ENCODE measurements at places on chromosomes 4 and X.

DNA sequence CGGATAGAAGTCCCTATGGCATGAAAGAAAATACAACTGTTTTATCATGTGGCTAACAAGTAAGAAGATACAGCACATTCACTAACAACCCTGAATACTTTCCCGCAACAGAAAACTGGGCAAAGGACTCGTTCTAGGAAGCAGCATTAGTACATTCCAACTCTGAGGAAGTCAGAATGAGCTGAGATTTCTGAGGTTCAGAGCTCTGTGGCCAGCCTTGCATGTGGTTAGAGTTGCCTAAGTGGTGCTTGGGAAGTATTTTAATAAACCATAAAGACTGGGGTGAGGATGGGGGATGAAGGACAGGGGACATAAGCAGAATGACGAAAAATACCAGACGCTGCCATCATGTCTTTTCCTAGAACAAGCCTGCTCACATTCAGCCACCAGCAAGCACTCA lies 82.2 kb downstream of the EFHC2 start:
- no peak for DNase-seq
- H3K4me1 ChIP-seq: no peaks in the 10 kb centered on the region
- no peaks in the 10 kb centered on the region for H3K27me3 ChIP-seq
- H3K27ac ChIP-seq: no peak overlapping the region

DNA sequence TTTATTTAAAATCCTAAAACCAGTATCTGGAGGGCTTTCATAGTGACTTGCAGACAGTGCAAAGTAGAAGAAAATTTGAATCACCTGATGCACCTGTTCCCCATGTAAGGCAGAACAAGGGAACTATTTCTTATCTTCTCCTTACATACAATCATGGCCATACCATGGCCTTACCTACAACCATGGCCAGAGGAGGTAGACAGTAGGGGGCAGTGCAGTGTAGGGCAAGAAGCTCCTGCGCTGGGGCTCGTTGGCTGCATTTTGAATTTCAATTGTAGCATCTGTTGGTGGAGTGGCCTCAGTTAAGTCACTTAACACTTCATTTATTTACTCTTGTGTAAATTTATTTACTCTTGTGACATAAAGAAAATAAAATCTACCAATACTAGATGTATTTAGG lies 33.0 kb downstream of the GALNTL6 start:
- H3K4me3 ChIP-seq: no peak overlapping the region
- no peak overlapping the region for H3K27ac ChIP-seq

DNA sequence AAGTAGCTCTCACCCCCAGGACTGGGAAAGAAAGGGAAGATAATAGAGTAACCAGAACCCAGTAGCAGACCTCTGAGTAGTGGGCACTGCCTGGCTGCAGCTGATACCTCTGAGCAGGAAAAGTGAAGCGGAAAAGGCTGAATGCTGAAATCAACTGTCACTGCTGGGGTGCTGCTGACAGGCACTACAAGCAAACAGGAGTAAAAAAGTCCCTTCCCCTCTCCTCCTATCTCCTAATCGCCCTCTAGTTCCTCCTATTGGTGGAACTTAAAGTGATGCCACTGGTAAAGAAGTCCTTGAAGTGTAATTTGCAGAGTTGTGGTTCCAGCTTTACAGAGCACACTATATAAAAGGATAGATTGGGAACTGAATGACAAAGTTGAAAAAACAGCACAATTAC lies 32.8 kb upstream of the GLRB start:
- H3K36me3 ChIP-seq: no peaks in the 10 kb centered on the region
- no peaks in the 10 kb centered on the region for H3K27me3 ChIP-seq
- H3K27ac ChIP-seq: no peak overlapping the region
- no peak for DNase-seq

DNA sequence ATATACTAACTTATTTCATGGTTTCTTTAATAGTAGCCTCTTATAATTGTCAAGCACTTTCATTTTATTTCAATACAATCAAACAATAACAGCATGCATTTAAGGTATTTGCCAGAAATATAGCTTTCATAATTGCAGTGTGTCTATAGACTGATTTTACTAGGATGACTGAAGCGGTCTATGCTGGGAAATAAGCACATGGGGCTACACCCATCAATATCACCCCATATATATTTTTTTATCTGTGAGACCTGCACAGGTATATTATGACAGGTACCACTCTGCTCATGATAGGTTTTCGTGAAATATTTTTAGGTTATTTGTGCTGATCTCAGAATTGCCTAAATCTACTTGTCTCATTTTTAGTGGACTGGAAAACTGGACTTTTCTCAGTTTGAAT lies 229.1 kb upstream of the PITX2 start:
- no peak for DNase-seq
- no peaks in the 10 kb centered on the region for H3K4me1 ChIP-seq
- H3K27me3 ChIP-seq: no peaks in the 10 kb centered on the region
- H3K36me3 ChIP-seq: no peaks in the 10 kb centered on the region

DNA sequence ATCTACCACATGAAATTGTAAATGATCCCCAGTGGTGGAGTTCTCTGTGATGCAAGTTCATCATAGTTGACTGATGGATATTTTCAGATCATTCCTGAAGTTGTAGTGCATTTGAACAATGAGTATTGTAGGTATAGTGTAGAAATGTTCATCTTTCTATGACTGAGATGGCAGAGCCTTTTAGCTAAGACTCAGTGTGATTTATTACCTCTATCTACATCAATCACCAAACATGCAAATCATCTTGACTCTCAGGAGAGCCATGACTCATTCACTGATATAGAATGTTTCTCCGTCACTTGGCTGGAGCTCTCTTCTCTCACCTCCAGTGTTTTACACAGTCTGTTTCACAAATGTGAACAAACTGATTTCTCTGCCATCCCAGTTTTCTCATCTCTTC lies 392.6 kb downstream of the IL1RAPL1 start:
- no peak for DNase-seq
- no peaks in the 10 kb centered on the region for H3K27me3 ChIP-seq
- no peak overlapping the region for H3K27ac ChIP-seq
- no peak overlapping the region for H3K4me3 ChIP-seq
- H3K36me3 ChIP-seq: no peaks in the 10 kb centered on the region

DNA sequence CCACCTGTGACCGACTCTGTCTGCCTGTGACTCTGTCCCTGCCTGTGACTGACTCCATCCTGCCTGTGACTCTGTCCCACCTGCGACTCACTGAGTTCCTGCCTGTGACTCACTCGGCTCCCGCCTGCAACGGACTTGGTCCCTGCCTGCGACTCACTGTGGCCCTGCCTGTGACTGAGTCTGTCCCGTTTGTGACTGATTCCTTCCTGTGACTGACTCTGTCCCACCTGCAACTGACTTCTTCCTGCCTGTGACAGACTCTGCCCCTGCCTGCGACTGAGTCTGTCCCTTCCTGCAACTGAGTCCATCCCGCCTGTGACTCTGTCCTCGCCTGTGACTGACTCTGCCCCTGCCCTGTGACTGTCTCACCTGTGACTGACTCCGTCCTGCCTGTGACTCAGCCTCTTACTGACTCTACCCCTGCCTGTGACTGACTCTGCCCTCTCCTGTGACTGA lies 9.6 kb upstream of the UVSSA start:
- H3K36me3 ChIP-seq: peaks cover 79% of the 10 kb centered on the region
- H3K4me3 ChIP-seq: no peak overlapping the region
- H3K27ac ChIP-seq: no peak overlapping the region
- no peaks in the 10 kb centered on the region for H3K27me3 ChIP-seq
- H3K4me1 ChIP-seq: no peaks in the 10 kb centered on the region
- no peak for DNase-seq

GRCh38 chr4:60241866-60242265 lies 958.3 kb upstream of the ADGRL3 start:
- no peak for DNase-seq
- H3K4me3 ChIP-seq: no peak overlapping the region
- H3K36me3 ChIP-seq: no peaks in the 10 kb centered on the region
- H3K27ac ChIP-seq: no peak overlapping the region
- no peaks in the 10 kb centered on the region for H3K27me3 ChIP-seq

GRCh38 chr4:73376976-73377375 lies 27.1 kb upstream of the ALB start:
- H3K36me3 ChIP-seq: no peaks in the 10 kb centered on the region
- H3K4me3 ChIP-seq: no peak overlapping the region
- no peak for DNase-seq
- no peak overlapping the region for H3K27ac ChIP-seq
- no peaks in the 10 kb centered on the region for H3K4me1 ChIP-seq

GRCh38 chr4:121668368-121669162 lies 28.2 kb downstream of the ANXA5 start:
- H3K27ac ChIP-seq: no peak overlapping the region
- no peak overlapping the region for H3K4me3 ChIP-seq
- no peaks in the 10 kb centered on the region for H3K27me3 ChIP-seq
- H3K4me1 ChIP-seq: no peaks in the 10 kb centered on the region
- DNase-seq: no peak

- no peak overlapping the region for H3K4me3 ChIP-seq
- H3K36me3 ChIP-seq: no peaks in the 10 kb centered on the region
- H3K27me3 ChIP-seq: no peaks in the 10 kb centered on the region
- no peak for DNase-seq
- H3K4me1 ChIP-seq: no peaks in the 10 kb centered on the region
- no peak overlapping the region for H3K27ac ChIP-seq
These were observed 121.3 kb upstream of the WDR17 start for GRCh38 chr4:175944126-175944910.

DNA sequence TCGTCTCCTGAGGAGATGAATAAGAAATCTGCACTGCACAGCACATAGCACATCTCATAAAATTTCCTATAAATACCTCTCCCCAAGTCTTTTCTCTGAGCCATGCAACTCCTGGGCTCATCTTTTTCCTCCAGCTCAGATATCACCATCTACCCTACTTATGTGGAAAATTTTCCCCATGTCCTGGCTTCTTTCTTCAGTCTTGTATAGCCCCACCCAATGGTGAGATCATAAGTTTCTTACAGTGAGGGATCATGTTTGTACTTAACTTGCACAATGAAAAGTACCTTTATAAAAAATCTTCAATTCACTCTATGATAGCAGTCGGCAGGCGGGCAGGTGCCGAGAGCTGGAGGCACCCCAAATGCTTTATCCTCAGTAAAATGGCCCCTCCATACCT lies 198.6 kb upstream of the S100G start:
- no peaks in the 10 kb centered on the region for H3K27me3 ChIP-seq
- H3K27ac ChIP-seq: no peak overlapping the region
- H3K4me3 ChIP-seq: no peak overlapping the region
- no peaks in the 10 kb centered on the region for H3K36me3 ChIP-seq

- no peaks in the 10 kb centered on the region for H3K27me3 ChIP-seq
- no peaks in the 10 kb centered on the region for H3K4me1 ChIP-seq
- no peak overlapping the region for H3K27ac ChIP-seq
- no peak for DNase-seq
- no peaks in the 10 kb centered on the region for H3K36me3 ChIP-seq
These were observed 206.4 kb upstream of the IL15 start for GRCh38 chr4:141429933-141430332.

- H3K4me1 ChIP-seq: no peaks in the 10 kb centered on the region
- peaks cover 98% of the 10 kb centered on the region for H3K36me3 ChIP-seq
- H3K27me3 ChIP-seq: no peaks in the 10 kb centered on the region
- no peak for DNase-seq
- no peak overlapping the region for H3K27ac ChIP-seq
These were observed 6.0 kb downstream of the CCNA2 start for GRCh38 chr4:121817701-121818100.

DNA sequence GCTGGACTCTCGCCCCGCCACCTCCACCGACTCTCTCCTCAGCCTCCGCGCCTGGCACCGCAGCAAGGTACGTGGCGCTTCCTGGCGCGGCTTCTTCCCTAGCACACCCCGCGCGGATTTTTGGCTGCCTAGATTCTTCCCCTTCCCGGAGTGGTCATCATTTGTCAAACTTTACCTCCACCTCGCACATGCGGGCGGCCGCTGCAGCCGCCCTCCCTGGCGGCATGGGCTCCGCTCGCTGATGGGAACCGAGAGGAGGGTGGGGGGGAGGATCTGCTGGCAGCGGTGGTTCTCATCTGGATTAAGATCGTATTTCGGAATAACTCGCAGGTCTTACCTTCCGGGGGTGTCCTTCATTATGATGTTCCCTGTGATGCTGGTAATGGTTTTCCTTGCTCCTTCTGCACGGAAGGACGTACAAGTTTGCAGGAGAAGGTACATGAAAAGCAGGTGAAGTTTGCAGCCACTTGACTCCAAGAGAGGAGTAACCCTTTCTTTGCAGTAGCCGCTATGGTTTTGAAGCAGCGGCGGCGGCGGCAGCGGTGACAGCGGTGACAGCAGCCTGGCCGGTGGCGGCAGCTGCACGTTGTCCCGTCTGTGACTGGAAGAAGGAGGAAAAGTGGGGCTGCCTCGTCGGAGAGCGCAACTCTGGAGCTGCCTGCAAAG lies 2183.9 kb upstream of the TENM3 start:
- H3K27me3 ChIP-seq: no peaks in the 10 kb centered on the region
- H3K4me3 ChIP-seq: no peak overlapping the region
- no peak overlapping the region for H3K27ac ChIP-seq
- no peaks in the 10 kb centered on the region for H3K4me1 ChIP-seq
- H3K36me3 ChIP-seq: no peaks in the 10 kb centered on the region

GRCh38 chrX:118847676-118848075 lies 24.1 kb downstream of the ZCCHC12 start:
- no peaks in the 10 kb centered on the region for H3K27me3 ChIP-seq
- DNase-seq: peak; percentile 44
- H3K4me1 ChIP-seq: no peaks in the 10 kb centered on the region
- no peaks in the 10 kb centered on the region for H3K36me3 ChIP-seq
- H3K4me3 ChIP-seq: no peak overlapping the region

- no peak overlapping the region for H3K27ac ChIP-seq
- no peaks in the 10 kb centered on the region for H3K27me3 ChIP-seq
- no peak for DNase-seq
- H3K4me1 ChIP-seq: no peaks in the 10 kb centered on the region
- H3K36me3 ChIP-seq: no peaks in the 10 kb centered on the region
These were observed 31.8 kb upstream of the PDLIM5 start for GRCh38 chr4:94419956-94420355.

DNA sequence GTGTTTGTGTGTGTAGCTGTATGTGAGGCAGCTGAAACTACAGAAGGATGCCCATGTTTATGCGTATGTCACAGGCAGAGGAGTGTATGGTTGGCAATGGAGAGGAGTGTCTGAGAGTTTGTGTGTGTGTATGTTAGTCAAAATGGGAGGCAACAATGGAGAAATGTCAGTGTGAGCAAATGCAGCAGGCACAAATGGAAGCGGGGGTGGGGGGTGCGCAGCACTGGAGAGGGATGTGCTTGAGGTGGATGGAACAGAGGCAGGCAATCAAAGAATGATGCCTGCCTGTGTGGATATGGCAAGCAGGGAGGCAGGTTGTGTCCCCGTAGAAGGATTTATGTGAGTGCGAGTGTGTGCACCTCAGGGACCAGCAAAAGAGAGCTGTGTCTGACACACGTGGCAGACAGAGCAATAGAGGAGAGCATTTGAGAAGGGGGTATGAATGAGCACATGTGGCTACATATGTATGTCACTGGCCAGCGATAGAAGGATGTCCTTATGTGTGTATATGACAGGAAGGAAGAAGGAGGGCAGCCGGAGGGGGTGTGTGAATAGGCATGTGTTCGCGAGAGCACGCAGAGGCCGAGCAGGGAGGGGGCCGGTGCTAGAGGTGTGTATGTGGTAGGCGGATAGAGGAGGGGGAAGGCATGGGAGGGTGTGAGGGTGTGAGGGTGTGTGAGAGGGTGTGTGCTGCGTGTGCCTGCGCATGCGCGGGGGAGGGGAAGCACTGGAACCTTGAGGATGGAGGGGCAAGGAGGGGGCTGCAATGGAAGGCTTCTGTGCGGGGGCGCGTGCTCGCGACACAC lies 1.1 kb downstream of the PJA1 start:
- H3K4me1 ChIP-seq: no peaks in the 10 kb centered on the region
- peaks cover 10% of the 10 kb centered on the region for H3K27me3 ChIP-seq
- no peaks in the 10 kb centered on the region for H3K36me3 ChIP-seq
- H3K4me3 ChIP-seq: no peak overlapping the region
- no peak overlapping the region for H3K27ac ChIP-seq
- DNase-seq: peak; percentile 17
